ENCODE measurements at places on chromosomes 6 and 20.

- DNase-seq: no peak
Observed at GRCh38 chr20:58765780-58766179, 73.2 kb downstream of the NPEPL1 start.

DNA sequence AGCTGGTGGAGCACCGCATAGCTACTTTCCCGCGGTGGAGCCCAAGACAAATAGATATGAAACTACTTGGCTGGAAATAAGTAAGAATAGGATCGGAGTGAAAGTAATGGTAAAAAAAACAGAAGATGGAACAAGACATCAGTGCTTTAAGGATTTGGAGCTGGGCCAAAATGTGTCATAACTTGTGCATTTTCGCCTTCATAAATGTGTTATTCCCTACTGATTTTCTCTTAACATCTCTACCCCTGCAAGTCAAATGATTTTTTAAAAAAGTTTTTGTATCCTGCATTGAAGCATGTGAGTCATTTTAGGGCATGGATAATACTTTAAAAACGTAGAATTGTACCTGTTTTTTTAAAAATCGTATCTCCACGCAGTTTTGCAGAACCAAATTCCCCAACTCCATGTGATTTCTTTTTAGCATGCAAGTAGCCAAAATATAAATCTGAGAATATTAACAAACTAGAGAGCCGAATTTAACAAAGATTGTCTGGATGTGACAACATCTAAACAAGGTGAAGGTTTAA, 882 bp upstream of the FAM184A start:
- no peak for DNase-seq

DNA sequence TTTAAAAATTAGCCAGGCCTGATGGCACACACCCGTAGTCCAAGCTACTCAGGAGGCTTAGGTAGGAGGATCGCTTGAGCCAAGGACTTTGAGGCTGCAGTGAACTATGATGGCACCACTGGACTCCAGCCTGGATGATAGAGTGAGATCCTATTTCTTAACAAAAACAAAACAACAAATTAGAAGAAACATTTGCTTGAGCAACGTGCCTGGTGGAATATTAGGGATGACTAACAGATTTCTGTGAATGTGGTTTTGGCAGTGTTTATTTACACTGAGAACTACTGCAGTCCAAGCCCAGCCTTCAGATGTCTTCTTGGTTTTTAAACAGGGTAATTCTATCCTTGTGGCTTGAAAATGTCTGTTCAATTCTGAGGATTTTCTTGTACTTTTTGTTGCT, 9.2 kb downstream of the PPP1R3G start:
- no peak for DNase-seq

DNA sequence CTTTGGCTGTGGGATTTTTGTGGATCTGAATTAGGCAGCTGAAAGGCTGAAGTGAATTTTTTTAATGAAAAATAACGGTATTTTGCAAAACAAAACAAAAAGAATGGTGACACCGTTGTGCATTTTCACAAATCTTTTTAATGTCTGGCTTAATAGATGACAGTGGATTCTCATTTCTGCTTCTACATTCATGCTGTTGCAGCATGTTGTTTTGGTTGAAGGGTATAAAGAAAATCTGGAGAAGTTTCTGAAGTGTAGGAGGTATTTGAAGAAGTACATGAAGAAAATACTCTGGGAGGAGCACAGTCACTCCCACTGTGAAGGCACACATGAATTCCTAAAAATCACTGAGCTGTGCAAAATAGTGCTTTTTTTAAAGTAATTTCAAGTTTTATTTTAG, 3.1 kb upstream of the MAP3K5 start:
- no peak for DNase-seq

DNA sequence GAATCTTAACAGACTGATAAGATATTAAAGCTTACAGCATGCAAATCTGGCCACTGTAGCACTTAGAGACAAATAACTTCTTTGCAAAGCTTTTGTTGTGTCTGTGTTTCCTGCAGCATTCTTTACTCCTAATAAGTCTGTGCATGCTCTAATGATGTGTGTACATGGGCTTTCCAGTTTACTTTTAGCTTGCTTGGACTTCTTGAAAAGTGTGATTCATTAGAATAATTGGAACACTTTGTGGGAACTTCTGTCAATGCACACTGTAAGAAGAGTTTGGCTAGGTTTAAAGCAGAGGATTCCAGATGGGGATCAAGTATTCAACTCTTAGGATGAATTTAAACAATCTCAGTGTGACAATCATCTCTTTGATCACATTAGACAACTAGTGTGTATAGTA, 22.1 kb upstream of the TINAG start:
- no peak for DNase-seq

- no peak for DNase-seq
Observed at GRCh38 chr6:69883551-69883950, 17.2 kb downstream of the COL19A1 start.

DNA sequence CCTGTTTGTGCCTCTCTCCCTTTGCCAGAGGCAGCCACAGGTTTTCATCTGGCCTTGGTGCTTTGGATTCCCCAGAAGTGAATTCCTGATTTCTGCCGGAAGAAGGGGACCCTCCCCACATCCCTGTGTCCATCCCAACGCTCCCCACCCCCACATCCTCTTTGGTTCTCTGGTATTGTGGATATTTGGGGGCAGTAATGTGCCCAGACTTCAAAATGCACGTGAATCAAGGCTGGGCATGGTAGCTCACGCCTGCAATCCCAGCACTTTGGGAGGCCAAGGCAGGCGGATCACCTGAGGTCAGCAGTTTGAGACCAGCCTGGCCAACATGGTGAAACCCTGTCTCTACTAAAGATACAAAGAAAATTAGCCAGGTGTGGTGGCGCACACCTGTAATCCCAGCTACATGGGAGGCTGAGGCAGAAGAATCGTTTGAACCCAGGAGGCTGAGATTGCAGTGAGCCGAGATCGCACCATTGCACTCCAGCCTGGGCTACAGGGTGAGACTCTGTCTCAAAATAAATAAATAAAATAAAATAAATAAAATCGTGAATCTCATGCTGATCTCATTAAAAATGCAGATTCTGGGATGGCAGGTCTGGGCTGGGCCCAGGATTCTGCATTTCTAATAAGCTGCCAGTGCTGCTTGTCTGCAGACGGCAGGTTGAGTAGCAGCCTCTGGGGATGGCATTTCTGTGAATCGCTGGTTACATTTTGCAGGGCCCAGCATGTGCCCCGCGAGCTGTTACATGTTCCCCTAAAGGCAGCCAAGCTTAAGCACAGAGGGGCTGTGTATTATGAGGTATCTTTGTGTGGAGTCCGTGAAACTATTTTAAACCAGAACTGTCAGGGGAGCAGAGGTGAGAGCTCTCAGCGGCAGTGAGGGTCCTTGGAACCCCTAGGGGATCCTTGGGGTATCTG, 49.0 kb downstream of the SYNJ2 start:
- DNase-seq: no peak

GRCh38 chr6:85866370-85866730, 223.7 kb upstream of the SYNCRIP start:
- DNase-seq: no peak

GRCh38 chr20:45896641-45897161, 5.6 kb downstream of the CTSA start:
- no peak for DNase-seq

- DNase-seq: no peak
Observed at GRCh38 chr6:56625356-56625755, 17.3 kb downstream of the DST start.

- no peak for DNase-seq
Observed at GRCh38 chr6:167528239-167528638, 203.4 kb downstream of the TTLL2 start.

- no peak for DNase-seq
Observed at GRCh38 chr6:140970485-140970884, 1162.2 kb upstream of the GJE1 start.

- DNase-seq: no peak
Observed at GRCh38 chr6:100309174-100309573, 155.5 kb downstream of the SIM1 start.

GRCh38 chr6:108322728-108323127, 27.9 kb downstream of the AFG1L start:
- no peak for DNase-seq

DNA sequence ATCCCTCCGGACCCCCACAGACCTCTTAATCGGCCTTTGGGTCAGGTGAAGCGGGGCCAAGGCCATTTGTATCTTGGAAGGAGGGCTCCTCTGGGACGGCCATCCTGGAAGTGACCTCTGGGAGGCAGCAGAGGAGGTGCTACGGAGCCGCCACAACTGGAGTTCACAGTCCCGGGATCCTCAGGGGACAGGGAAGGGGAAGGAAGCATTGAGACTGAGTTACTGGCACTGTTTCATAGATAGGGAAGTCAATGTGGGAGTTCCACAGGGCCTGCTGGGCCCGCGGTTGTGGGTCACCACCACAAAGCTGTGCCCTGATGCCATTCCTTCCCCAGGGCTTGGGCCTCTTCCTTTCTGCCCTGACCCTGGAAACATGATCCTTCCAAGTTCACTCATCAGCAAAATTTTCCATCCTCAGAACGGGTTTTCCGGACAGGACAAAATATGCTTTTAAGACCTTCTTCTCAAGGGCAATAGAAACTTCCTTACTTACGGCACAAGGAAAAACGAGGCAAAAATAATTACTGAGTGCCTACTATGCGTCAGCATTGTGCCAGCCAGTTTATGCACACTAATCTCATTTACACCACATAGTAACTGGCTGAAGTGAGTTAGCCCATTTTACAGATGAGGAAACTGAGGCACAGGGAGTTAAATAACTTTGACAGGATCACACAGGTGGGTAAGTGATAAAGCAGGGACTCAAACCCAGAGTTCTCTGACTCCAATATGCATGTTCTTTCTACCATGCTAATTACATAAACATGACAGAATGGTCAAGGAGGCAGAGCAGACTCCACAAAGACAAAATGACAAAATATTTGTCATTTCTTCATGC, 143.8 kb downstream of the UNC5CL start:
- DNase-seq: no peak

- no peak for DNase-seq
Observed at GRCh38 chr6:134211297-134211696, 106.6 kb downstream of the SGK1 start.

DNA sequence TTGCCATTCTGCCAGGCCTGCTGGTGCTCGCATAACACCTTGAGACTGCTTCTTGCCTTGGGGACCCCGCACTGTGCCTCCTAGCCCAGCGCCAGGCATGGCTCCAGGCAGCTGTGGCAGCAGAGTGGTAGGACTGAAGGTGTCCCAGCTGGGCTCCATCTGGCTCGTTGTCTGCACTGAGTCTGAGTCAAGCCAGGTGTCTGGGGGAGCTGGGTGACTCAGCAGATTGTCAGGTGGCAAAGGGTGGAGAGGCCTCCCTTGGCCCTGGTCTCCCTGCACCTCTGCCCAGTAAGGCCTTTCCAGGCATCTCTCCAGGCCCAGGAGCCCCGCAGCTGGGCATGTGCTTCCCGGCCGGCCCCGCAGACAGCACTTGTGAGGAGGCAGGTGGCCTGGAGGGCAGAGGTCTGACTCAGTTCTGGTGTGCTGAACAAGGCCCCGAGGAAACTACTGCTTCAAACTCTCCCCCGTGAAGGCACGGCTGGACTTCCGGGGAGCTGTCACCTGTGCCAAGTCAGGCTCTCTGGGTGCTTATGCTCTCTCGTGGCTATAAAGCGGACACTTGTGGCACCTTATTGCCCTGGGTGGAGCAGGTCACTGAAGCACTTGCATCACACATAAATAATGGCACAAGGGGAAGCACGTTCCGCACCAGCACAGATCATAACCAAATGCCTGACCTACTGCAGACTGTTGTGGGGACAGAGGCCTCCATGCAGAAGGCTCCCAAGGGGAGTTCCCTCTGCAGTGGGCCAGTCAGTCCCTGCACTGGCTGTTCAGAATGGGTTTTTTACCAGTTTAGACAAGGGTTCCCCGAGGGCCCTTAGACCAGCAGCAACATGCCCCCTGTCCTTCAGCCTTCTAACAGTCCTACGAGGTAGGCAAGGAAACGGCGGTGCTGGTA, 27.5 kb downstream of the FOXC1 start:
- DNase-seq: no peak

DNA sequence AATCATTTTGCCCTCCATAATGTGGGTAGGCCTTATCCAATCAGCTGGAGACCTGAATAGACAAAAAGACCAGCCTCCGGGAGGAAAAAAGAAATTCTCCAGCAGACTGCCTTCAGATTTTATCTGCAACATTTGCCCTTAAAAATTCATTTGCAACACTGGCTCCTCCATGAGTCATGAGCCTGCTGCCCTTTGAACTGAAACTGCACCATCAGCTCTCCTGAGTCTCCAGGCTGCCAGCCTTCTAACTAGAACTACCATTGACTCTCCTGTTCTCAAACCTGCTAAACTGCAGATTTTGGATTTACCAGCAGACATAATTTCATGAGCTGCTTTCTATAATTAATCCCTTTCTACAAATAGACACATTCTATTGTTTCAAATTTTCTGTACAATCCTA, 223.9 kb upstream of the THEMIS start:
- DNase-seq: no peak

DNA sequence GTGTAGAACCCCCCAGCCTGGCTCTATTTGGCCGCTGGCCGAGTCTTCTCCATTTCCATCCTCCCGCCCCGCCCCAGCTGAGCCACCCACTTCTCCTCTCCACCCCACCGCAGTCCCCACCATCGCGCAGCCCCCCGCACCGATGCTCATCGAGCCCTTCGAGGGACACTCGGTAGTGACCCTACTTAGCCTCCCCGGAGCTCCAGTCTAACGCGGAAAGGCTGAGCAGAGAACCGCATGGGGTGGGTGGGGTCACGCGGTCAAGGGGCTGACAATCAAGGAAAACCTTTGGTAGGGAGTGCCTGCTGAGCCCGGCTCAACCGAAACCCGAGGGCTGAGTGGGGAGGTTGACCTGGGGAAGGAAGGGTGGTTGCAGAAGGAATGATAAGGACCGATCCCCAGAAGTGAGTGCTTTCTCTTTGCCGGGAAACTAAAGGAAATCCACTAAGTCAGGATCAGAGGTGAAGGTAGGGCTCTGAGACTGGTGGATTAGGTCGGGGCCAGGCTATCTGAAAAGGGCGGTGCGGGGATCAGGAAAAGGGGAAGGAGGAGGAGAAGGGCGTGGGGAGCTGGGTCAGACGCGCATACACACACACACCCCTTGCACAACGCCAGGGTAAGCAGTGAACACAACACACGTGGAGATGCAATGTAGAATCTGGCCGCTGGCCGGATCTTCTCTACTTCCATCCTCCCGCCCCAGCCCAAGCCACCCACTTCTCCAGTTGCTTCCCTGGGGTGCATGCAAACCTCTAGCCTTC, 49.8 kb downstream of the CPXM1 start:
- no peak for DNase-seq

DNA sequence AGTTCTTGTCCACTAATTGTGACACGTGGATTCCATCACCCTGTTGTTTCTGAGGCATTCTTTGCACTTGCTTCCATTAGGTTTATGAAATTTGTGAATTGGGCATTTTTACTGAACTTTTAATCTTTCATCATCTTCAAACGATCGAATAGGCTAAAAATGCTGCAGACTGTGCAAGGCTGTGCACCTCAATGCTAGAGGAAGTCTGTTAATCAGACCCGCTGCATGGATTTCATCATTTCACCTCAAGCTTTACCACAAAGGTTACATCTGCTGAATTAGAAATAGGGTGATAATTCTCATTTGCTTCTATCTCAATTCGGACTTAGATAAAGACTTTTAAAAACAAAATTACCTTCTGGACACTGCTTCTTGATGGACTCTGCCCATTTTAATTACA, 27.8 kb upstream of the F13A1 start:
- no peak for DNase-seq
